ENCODE measurements at places on chromosomes 2 and 18. TPM values are rescaled to one million over a fixed set of nuclear protein-coding genes. Genes with fewer than 3 reads are reported as not detected.

The TCF23 gene
- not detected for total RNA-seq

The FNDC4 gene
- total RNA-seq = 32.9 TPM

The ALPP gene
- not detected for total RNA-seq

- DNase-seq = no peak
- no peaks in the 10 kb centered on the region for H3K4me1 ChIP-seq
- no peaks in the 10 kb centered on the region for H3K27me3 ChIP-seq
- no peaks in the 10 kb centered on the region for H3K36me3 ChIP-seq
- no peak overlapping the region for H3K4me3 ChIP-seq
- no peak overlapping the region for H3K27ac ChIP-seq
Observed at GRCh38 chr2:160156100-160156499, 44.0 kb downstream of the ITGB6 start.

GRCh38 chr18:36501100-36501499 lies 203.6 kb downstream of the FHOD3 start:
- H3K36me3 ChIP-seq = no peaks in the 10 kb centered on the region
- no peaks in the 10 kb centered on the region for H3K4me1 ChIP-seq
- no peak overlapping the region for H3K4me3 ChIP-seq

DNA sequence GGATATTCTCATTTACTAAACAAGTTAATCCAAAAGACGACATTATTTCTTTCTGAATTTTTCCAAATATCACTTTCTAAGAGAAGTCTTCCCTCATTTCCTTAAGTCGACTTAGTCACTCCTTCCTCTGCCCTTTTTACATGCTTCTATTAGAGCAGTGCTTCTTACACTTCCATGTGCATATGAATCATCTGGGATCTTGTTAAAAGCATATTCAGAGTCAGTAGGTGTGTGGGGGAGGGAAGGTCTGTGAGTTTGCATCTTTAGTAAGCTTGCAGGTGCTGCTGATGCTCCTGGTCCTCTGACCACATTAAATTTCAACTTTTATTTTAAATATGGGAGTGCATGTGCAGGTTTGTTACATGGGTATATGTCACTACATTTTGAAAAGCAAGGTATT lies 582.6 kb downstream of the NRXN1 start:
- H3K4me3 ChIP-seq = no peak overlapping the region
- no peaks in the 10 kb centered on the region for H3K4me1 ChIP-seq
- DNase-seq = no peak
- no peaks in the 10 kb centered on the region for H3K36me3 ChIP-seq
- H3K27me3 ChIP-seq = no peaks in the 10 kb centered on the region

DNA sequence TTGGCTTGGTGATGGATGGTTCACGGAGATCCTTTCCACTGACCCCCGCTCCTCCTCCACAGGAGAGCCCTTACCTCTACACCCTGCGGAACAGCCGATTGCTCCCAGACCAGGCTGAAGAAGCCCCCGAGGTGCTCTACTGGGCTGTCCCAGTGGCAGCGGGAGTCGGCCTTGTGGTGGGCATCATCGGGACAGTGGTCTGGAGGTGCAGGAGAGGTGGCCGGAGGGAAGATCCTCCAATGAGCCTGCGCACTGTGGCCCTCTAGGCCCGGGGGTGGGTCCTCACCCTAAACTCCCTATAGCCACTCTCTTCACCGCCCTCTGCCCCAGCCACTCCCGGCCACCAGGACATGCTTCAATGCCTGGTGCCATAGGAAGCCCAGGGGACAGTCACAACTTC lies 108.8 kb upstream of the PPP1CB start:
- no peaks in the 10 kb centered on the region for H3K36me3 ChIP-seq
- DNase-seq = no peak
- H3K4me1 ChIP-seq = peaks cover 25% of the 10 kb centered on the region
- H3K4me3 ChIP-seq = no peak overlapping the region

- no peaks in the 10 kb centered on the region for H3K27me3 ChIP-seq
- no peak for DNase-seq
- H3K4me3 ChIP-seq = no peak overlapping the region
Observed at GRCh38 chr2:107430006-107430405, 396.7 kb upstream of the RGPD4 start.

DNA sequence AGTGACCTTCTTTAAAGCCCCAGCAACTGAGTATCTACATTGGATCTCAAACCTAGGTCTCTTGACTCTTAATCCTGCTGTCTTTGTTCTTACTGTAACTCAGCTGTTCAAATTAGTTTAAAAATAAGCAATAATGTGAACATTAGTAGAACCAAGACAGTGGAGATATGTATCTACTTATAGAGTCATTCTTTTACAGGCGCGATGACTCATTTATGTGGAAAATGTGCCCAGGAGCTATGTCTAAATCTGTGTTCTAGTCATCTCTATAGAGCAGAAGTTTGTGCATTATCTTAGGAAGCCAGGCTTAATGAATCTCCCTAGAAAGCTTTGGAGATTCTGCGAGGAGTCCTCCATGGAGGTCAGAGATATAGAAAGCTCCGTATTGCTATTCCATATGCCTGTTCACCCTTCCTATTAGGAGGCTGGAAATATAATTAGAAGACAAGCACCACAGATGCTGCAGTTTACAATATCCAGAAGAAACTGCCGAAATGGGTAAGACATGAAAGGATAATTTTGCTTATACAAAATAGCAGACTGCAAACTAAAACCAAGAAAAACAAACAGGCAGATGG lies 211.6 kb downstream of the TRIB2 start:
- no peaks in the 10 kb centered on the region for H3K27me3 ChIP-seq
- no peak overlapping the region for H3K27ac ChIP-seq
- no peak overlapping the region for H3K4me3 ChIP-seq
- H3K36me3 ChIP-seq = no peaks in the 10 kb centered on the region
- no peak for DNase-seq
- no peaks in the 10 kb centered on the region for H3K4me1 ChIP-seq

- DNase-seq = no peak
- no peak overlapping the region for H3K4me3 ChIP-seq
- H3K27me3 ChIP-seq = no peaks in the 10 kb centered on the region
- peaks cover 5% of the 10 kb centered on the region for H3K4me1 ChIP-seq
- no peak overlapping the region for H3K27ac ChIP-seq
Observed at GRCh38 chr2:130385709-130386108, 29.9 kb downstream of the PTPN18 start.

- H3K4me1 ChIP-seq = no peaks in the 10 kb centered on the region
- DNase-seq = no peak
- H3K27ac ChIP-seq = no peak overlapping the region
- no peaks in the 10 kb centered on the region for H3K27me3 ChIP-seq
- H3K36me3 ChIP-seq = no peaks in the 10 kb centered on the region
Observed at GRCh38 chr18:56315363-56315762, 323.0 kb downstream of the TXNL1 start.

DNA sequence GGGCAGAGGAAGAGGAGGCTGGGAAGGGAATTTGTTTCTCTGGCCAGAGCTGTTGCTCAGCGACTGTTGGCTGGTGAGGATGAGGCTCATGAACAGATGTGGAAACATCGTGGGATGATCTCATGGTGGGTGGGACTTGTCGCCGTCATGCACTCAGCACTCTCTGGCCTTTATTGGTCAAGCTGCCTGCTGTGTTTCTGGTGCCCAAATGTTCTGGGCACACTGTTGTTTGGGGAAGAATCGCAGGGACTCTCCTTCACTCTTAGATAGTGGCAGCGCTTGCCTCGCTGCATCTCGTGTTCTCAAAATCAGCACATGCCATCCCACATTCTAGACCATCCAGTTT lies 145.6 kb downstream of the AGAP1 start:
- H3K36me3 ChIP-seq = no peaks in the 10 kb centered on the region
- peak; percentile 64 for DNase-seq
- peak overlapping the region; percentile 5 for H3K4me3 ChIP-seq

DNA sequence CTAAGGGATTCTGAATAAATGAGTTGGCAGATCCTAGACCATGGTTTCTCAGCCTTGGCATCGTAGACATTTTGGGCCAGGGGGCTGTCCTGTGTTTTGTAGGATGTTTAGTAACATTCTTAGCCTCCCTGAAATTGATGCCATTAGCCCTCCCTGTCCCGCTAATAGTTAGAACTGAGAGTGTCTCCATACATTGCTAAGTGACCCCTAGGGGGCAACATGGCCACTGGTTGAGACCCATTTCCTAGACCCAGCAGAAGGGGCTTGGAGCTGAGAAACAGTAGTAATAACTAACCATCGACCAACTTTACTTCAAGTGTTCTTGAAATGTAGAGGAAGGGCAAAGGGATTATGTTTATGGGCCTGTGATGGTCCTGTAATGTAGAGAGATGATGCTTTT lies 40.8 kb downstream of the KCMF1 start:
- no peaks in the 10 kb centered on the region for H3K36me3 ChIP-seq
- no peak overlapping the region for H3K27ac ChIP-seq
- H3K4me3 ChIP-seq = no peak overlapping the region
- DNase-seq = no peak
- peaks cover 27% of the 10 kb centered on the region for H3K4me1 ChIP-seq

DNA sequence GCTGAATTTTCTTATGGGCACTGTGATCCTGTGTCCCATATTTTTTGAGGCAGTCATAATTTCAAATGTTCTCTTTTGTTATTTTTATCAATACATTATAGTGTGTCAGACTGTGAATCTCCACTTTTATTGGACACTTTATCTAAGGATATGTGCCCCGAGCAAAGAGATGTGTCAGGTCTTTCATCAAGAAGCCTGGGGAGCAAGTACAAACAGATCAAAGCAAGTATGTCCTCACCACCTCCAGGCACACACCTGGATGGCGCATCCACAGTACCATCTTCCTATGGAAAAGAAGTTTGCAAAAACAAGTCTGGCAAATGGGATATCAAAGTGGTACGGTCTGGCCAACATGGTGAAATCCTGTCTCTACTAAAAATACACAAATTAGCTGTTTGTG lies 81.0 kb upstream of the ZNF236 start:
- H3K27me3 ChIP-seq = no peaks in the 10 kb centered on the region
- no peak overlapping the region for H3K4me3 ChIP-seq

All from thoracic aorta (tissue), 2 donors.